ENCODE measurements at places on chromosomes 2 and 18.

DNA sequence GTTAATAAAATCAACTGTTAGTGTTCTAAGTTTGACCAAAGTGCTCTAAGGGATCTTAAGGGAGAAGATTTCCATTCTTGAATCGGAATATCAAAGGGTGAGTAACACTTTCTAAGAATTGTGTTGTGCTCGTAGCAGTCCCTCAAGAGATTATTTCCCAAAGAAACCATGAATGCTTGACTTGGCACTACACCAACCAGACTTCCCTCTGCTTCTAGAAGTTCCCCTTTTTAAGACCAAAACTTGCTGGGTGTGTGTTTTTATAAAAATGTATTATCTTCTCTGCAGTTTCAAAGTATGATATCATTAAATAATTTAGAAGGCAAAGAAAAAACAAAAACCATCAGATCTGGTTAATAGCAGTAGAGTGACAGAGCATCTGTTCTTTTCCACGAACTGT lies 522.0 kb upstream of the FAM98A start:
- no peak for DNase-seq

- DNase-seq = no peak
Observed at GRCh38 chr2:112189001-112189556, 50.9 kb downstream of the FBLN7 start.

DNA sequence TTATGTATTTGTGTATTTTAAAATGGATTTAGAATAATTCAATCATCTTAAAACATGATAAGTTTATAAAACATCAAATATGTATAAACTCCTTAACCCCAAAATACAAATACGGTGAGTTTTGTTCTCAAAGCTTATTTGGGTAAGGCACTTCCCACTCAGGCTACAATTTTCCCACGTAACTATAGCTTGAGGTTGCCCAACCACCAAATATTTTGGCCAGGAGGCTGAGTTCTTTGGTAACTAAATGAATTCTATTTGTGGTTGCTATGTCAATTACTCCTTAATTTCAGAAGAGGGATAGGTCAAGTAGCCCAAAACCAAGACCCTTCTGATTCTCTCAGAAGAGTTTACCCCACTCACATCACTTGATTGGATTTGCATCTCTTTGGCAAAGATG lies 70.4 kb downstream of the MYL12B start:
- no peak for DNase-seq

DNA sequence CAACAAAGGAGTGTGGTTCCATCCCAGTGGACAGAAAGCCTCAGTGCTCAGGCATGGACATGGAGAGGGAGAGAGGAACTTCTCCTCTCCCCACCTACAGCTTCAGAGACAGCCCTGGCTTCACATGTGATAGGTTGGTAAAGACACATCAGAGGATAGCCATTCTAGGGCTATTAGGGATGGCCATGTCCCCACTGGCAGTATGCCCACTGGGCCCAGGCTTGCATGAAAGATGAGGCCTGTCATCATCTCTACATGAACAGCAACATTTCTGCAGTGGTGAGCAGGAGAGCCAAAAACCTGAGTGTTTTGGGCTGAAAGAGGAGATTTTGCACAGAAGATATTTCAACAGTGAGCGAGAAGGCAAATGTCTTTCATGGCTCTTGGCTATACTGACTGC lies 517.2 kb downstream of the NR4A2 start:
- no peak for DNase-seq

DNA sequence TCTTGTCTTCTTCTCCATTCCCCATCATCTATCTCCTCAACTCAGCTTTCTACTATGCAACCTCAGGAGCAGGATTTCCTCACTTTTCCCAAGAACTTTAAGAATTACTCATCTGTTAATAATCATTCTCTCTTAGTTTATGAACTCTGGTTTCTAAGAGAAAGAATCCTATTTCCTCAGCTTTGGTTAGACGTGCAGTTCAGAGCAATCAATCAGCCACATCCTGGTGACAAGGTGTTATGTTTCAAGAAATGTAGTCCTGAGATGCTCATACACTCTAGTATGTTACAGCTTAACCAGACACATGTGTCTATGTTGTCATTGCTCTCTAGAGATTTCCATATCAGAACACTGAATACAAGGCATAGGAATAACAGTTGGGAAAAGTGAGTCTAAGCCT lies 277.9 kb downstream of the MBD2 start:
- no peak for DNase-seq

GRCh38 chr2:217071416-217071815 lies 211.6 kb upstream of the TNP1 start:
- no peak for DNase-seq
